ENCODE measurements at places on chromosomes 6 and 20.

DNA sequence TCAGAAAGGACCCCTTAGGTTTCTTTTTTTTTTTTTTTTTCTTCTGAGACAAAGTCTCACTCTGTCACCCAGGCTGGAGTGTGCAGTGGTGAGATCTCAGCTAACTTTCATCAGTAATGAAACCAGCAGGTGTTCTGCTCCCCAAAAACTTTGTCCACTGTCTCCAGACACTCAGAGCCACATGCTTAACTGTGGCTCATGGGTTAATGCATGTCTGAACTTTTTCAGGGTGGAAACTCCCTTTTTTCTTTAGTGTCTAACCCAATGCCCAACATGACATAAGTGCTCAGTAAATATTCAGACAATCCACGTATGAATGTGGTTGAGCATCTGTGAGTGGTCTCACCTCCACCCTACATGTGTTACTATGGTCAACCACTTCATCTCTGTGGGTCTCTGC lies 45.4 kb downstream of the MYB start:
- no peak for DNase-seq

GRCh38 chr6:136230219-136230853 lies 19.8 kb downstream of the MTFR2 start:
- no peak for DNase-seq

GRCh38 chr6:128057541-128057940 lies 156.7 kb upstream of the THEMIS start:
- DNase-seq: no peak

GRCh38 chr6:106745197-106745770 lies 115.9 kb downstream of the QRSL1 start:
- DNase-seq: no peak

DNA sequence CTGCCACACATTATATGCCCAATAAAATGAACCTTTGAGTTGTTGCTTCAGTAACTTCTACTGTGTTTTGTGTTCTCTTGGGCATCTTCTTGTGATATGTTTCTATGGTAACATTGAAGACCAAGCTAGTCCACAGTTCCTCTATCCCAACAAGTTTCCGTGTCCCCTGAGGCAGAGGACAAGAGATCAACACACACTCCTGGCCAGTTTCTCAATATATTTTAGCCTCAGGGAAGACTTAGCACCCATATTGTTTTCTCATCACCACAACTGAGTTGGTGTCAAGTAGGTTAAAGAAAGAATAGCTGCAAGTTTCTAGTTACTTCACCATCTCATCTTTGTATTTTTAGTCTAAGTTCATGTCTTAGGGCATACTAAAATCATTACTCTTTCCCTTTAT lies 277.5 kb downstream of the UST start:
- no peak for DNase-seq

DNA sequence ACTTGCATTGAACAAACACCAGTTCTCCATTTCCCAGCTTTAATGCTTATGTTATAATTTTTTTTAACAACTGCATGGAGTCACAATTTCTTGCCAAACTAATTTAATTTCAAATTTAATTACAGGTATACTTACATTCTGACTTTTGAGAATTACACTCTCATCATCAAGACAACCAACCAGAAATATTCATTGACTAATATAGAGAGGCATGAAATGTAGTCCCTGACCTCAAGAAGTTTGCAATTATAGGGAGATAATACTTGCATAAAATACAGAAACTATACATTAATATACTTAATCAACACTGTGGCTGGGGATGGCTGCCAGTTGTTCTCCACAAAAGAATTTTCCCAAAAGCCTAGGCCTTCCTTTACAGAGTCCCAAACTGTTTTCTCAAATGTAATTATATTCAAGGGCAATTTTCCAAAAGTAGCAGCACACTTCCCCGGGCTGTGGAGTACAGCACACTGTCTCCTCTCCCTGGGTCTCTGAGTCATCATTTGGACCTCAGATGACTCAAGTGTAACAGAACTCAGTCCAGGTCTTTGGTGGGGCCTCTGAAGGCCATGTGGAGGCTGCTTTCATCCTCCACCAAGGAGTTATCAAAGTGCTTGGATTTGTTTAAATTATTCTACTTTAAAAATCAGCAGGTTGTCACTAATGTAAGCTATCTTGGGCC lies 114.1 kb downstream of the KIF16B start:
- no peak for DNase-seq

DNA sequence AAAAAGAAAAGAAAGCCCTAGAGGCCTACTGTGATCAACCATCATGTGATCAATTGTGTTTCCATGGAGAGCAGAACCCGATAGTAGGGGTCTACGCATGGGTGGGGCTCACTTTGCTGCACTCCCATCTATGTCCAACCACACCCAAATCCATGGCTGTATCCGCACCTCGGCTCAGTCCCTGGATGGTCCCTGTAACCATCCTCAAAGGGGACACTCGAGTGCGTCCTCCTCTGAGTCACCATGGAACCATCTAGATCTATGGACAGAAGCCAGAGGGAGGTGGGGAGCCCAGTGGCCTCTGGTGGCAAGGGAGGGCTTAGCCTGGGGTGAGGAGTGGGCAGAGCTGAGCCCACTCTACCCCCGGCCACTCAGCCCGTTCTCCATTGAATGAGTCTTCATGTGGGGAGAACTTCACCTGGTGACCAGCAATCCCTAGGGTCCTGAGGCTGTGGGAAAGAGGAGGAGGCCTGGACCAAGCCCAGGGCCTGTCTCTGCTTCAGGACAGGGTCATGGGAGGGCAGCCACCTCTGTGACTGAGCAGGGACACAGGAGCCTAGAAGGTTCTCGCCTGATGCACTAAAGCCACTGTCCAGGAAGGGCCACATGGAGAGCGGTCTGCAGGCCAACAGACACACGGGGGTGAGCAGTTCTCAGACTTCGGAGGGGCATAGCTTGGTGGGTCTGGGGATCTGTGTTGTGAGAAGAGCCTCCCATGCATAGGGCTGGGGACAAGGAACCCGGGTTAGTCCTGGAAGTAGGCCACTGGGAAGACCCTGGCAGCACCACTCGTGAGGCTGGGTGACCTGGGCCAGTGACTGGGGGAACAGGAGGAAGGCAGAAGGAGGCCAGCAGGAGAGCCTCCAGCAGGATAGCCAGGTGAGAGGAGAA lies 19.3 kb downstream of the RAET1L start:
- DNase-seq: no peak

DNA sequence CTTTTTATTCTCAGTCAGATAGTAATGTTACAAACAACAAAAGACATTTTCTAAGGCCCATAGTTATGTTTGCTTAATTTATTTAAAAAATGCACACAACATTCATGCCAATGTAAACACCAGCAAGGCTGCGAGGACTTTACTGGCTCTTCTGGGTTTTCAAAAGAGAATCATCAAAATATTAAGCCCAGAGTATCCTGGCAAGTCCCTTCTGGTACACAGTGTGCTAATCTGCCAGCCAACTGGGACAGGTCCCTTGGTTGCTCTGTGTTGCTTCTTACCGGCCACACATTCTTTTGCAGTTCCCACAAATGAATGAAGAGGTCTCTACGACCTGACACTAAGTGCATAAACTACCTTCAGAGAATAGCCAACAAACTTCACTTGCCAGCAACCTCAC lies 42.6 kb upstream of the SPDEF start:
- no peak for DNase-seq

DNA sequence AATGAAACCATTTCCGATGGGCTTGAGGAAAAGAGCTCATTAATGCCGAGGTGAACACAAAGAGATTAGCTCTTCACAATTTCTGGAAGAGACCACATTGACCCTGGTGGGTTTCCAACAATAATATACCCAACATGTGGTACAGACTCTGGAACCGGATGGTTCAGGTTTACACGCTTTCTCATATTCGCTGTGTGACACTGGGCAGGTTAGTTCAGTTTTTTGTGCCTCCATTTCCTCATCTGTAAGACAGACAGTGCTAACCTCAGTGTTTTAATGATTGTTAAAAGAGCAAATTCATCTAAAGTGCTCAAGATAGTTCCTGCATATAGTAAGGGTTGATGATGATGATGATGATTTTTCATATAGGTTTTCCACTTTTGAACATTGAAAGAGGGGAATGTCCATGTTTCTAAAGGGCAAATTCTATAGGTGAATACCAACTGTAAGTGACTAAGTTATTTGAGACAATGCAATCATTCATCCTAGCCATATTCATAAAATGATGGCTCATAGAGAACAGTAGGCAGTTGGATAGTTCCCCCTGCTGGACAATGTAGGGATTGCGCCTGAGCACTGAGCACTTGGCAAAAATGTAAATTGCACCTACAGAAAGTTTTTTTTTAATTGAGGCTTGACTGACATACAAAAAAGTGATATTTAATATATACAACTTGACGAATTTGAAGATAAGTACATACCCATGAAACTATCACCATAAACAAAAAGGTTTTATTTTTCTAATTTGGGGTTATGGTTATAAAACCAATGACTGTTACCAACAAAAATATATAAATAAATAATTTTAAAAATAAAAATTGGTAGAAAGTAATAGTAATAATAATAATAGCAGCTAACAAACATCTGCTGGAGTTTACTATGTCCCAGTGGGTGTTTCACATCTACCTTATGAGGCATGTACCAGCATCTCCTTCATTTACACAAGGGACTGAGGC lies 2.1 kb upstream of the PERP start:
- DNase-seq: peak; percentile 74

- no peak for DNase-seq
Observed at GRCh38 chr20:9298906-9299305, 215.5 kb upstream of the LAMP5 start.

DNA sequence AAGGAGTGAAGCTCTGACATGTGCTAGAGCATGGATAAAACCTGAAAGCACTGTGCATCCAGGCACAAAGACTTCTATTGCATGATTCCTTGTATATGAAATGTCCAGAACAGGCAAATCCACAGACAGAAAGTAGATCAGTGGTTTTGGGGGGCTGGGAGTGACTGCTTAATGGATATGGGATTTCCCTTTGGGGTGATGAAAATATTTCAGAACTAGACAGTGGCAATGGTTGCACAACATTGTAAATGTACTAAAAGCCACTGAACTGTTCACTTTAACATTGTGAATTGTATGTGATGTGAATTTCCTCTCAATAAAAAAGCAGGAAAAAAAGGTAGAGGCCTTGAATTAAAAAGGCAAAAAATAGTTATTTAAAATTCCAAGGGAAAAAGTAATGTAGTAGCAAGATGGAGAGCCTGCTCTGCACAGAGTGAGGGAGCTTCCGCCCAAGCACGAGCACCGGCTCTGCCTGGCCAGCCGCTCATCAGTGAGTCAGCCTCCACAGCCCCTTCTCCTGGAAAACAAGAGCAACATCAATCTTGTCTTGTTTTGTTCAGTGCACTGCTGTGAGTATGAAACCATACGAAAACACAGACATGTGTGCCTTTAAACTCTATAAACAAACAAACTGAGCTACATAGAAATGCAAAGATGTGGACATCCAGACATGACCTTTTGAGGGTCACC lies 74.6 kb upstream of the THBS2 start:
- DNase-seq: no peak

- DNase-seq: no peak
Observed at GRCh38 chr6:97029552-97029951, 105.0 kb downstream of the KLHL32 start.

GRCh38 chr6:81362246-81362645 lies 390.2 kb downstream of the TENT5A start:
- no peak for DNase-seq

GRCh38 chr6:14921878-14922671 lies 323.8 kb upstream of the JARID2 start:
- DNase-seq: no peak

- DNase-seq: no peak
Observed at GRCh38 chr6:159110013-159110412, 59.2 kb upstream of the FNDC1 start.

- DNase-seq: no peak
Observed at GRCh38 chr20:10902174-10902573, 228.4 kb upstream of the JAG1 start.

GRCh38 chr20:57613481-57613921 lies 6.7 kb downstream of the ZBP1 start:
- DNase-seq: no peak

DNA sequence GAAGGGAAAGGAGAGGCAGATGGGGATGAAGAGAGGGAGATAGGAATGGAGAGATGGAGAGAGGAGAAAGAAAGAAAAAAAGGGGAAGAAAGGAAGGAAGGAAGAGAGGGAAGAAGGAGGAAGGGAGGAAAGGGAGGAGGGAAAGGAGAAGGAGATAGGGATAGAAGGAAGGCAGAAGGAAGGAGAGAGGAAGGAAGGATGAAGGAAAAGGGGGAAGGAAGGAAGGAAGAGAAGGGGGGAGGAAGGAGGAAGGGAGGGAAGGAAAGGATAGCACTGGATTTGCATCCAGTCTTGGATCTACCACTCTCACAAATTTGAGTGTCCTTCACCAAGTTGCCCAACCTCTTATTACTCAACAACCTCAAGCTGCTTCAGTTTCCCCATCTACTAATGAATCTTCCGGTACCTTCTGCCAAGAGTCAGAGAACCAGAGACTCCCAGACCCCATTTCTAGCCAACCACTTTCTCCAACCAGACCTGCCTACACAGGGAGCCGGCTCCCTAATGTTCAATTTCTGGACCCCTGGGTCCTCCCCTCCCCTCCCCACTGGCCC lies 79.7 kb upstream of the FOXP4 start:
- no peak for DNase-seq

GRCh38 chr6:16092140-16092539 lies 36.7 kb upstream of the MYLIP start:
- no peak for DNase-seq

- no peak for DNase-seq
Observed at GRCh38 chr6:44304282-44305199, 8.6 kb downstream of the AARS2 start.

DNA sequence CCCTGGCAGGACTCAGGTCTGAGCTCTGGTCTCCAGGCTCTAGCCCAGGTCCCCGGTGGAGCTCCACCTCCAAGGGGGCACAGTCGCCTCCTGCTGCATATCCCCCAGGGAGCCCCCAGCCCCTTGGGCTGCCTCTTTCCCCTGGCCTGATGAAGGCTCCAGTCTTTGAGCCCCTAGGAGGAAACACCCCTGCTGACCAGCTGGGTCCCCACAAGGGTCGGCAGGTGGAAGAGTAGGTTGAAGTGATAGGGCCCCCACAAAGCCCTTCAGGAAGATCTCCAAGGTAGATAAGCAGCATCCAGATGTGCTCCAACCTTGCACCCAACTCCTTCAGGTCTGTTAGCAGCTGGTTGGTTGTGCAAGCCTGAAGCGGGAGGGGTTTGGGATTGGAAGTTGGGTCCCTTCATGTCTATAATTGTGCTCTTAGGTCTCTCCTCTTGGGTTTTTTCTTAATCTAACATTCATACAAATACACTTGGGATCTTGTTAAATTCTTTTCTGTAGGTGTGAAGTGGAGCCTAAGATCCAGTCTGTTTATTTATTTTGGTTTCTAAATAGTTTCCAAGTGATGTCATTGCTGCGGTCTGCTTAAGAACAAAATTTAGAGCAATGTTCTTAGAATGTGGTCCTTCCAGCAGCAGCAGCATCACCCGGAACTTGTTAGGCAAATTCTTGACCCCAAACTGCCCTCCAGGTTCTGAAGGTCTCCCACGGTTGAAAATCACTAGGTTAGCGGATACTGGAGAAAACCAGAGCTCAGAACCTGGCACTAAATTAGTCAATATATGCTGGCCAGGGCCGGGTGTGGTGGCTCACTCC lies 5.1 kb downstream of the UBE2C start:
- no peak for DNase-seq

- DNase-seq: no peak
Observed at GRCh38 chr20:53959911-53960578, 110.3 kb downstream of the BCAS1 start.

- DNase-seq: no peak
Observed at GRCh38 chr6:26554447-26554696, 16.2 kb downstream of the HMGN4 start.

GRCh38 chr6:11413117-11413687 lies 124.3 kb upstream of the TMEM170B start:
- no peak for DNase-seq

- no peak for DNase-seq
Observed at GRCh38 chr20:51341581-51341980, 200.9 kb downstream of the NFATC2 start.

GRCh38 chr6:170030821-170031471 lies 259.9 kb downstream of the DLL1 start:
- no peak for DNase-seq

Data from stimulated activated CD8-positive, alpha-beta memory T cell treated with anti-CD3 and anti-CD28 coated beads, Interleukin-4, amount 100 ng/mL, for 4 hours (primary cell).